ENCODE measurements at places on chromosomes 7 and 10.

GRCh38 chr10:18710201-18710653, 51.0 kb downstream of the ARL5B start:
- DNase-seq = no peak

DNA sequence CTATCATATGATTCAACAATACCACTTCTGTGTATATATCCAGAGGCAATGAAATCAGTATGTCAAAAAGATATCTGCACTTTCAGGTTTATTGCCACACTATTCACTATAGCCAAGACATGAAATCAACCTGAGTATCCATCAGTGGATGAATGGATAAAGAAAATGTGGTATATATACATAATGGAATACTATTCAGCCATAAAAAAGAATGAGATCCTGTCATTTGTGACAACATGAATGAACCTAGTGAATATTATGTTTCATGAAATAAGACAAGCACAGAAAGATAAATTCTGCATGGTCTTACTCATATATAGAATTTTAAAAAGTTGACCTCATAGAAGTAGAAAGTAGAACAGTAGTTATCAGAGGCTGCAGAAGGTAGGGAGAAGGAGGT, 281.1 kb downstream of the BAMBI start:
- DNase-seq = no peak

DNA sequence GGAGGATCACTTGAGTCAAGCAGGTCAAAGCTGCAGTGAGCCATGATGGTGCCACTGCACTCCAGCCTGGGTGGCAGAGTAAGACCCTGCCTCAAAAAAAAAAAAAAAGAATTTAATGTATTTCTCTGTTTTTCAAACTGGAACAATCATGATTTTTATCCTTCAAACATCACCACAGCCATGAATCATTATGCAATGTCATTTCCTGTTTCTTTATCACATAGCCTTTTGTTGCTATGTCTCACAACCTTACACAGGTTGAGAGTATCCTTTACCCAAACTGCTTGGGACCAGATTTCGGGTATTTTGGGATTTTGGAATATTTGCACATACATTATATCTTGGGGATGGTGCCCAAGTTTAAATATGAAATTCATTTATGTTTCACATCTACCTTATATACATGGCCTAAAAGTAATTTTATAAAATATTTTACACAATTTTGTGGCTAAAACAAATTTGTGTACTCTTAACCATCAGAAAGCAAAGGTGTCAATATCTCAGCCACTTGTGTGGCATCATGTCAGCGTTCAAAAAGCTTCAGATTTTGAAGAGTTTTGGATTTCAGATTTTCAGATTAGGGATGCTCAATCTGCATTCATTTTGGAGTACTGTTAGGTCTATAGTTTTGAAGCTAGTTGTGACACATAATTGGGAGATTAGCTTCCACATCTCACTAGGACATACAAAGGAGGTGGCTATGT, 8.2 kb downstream of the NT5C3A start:
- DNase-seq = no peak

DNA sequence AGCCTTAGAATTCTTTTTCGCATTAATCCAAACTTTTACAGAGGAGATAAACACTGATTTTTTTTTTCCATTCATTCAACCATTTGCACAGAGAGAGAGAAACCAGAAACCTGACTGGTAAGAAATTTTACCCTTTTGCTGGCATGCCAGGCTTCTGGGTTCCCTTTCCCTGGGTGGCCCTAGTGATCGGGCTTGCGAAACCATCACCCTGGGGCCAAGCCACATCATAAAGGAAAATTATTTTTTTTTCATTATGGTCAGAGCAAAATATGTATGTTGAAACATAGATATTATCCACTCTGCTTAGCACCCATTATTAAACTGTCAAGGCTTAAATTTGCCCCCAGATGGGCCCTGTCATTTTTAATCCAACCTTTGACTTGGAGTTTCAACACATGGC, 55.4 kb upstream of the INHBA start:
- no peak for DNase-seq

- no peak for DNase-seq
Measured at GRCh38 chr10:35546824-35547225, 58.3 kb upstream of the GJD4 start.

DNA sequence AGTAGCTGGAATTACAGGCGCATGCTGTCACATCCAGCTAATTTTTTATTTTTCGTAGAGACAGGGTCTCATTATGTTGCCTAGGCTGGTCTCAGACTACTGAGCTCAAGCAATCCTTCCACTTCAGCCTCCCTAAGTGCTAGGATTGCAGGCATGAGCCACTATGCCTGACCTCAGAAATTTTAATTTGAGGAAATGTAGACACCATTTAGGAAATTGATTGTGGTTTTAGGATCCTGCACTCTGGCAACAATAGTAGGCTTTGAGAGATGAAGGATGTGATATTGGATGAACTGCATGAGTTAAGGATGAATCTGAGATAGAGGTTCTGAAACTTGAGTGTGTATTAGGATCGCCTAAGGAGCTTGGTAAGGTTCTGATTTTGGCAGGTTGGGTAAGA, 66.5 kb downstream of the PPP1R9A start:
- DNase-seq = no peak

DNA sequence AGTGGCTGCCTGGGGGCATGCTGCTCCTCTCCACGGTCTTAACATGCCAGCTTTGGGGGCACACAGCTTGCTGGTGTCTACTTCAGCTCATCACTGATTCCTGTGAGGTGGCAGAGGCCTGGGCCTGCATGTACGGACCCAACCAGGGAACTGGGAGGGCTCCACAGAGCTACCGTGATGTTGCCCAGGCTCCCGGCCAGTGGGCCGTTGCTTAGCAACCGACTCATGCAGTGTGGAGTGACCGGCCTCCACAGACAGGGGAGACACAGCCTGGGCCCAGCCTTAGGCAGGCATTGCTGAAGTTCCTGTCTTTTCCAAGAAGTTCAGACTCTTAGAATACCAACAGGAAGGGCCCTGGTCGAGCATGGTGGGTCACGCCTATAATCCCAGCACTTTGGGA, 25.8 kb upstream of the SH2B2 start:
- DNase-seq = no peak

GRCh38 chr10:129168660-129169059, 298.4 kb upstream of the MGMT start:
- no peak for DNase-seq

GRCh38 chr10:11238893-11239292, 221.2 kb downstream of the CELF2 start:
- DNase-seq = no peak

DNA sequence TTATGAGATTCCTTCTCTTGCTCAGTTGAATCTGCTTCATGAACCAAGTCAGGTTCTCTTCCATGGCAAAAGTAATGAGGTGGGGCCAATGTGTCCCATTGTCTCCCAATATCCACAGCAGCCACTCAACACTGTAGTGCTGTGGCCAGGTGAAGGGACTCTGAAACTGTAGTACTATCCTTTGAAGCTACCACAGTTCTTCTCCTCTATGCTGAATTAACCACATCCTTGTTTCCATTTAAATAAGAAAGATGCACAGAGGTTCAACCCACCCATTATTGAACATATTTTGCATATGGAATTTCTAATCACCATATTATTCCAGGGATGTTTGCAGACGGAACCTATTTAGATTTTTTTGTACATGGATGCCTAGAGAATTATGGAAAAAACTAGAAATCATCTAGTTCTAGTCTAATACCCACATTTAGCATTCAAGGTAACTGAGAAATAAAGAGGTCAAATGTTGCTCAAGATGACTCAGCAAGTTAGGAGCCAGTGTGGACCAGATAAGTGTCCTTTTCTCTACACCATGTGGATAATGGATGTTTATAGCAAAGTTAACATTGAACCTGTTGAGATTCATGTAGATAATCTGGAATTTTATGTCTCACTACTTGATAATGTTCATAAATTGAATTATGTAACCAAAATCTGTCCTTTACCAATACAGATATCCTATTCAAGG, 64.5 kb downstream of the LRRTM3 start:
- DNase-seq = no peak

GRCh38 chr10:28294809-28295208, 8.1 kb downstream of the MPP7 start:
- no peak for DNase-seq

- no peak for DNase-seq
Measured at GRCh38 chr7:33556472-33556871, 348.9 kb upstream of the BMPER start.

DNA sequence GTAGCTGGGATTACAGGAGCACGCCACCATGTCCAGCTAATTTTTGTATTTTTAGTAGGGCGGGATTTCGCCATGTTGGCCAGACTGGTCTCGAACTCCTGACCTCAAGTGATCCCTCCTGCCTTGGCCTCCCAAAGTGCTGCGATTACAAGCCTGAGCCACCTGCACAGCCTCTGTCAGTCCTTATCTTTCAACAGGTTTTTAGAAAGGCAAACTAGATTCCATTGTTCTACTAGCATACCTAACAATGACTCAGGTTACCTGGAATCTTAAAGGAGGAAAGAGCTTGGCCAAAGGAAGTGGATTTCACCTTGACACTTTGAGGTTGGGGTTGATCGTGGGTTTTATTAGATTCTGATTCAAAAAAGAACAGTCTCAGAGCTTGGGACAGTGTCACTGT, 3.2 kb downstream of the ABCC2 start:
- DNase-seq = no peak

DNA sequence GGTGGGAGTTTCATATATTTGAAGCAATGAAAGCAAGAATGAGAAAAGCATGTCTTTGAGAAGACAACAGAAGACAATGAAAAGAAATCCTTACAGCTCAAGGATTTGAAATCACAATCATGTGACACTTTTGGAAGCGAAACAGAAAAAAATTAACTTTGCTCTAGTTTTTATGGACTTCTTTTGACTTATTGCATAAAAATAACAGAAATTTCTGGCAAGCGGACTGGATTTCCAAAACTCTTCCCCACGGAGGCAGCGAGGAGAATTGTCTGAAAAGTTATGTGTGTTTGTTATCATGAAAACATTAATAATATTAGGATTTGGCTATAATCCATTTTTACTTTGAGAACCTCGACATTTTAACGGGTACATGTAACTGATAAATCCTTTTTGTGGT, 223.3 kb downstream of the LRMDA start:
- DNase-seq = no peak

- no peak for DNase-seq
Measured at GRCh38 chr10:76786504-76787072, 851.0 kb downstream of the KCNMA1 start.

DNA sequence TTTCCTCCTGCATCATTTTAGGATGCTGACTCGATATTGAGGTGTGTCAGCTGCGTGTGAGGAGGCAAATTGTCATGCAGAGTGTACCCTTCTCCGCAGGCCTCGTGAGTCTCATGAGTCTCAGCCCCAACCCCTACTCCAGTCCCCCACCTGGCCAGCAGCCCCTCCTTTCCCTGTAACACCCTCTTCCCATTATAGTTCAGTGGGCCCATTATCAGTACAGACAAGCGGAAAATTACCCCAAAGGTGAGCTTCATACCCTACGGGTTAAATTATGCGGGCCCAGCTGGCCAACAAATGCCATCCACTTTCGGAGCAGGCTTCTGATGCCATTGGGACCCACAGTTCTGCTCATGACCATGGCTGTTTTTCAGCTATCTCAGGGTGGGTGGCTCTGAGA, 25.2 kb downstream of the SFTPD start:
- DNase-seq = no peak

- no peak for DNase-seq
Measured at GRCh38 chr7:126303926-126304325, 948.8 kb downstream of the GRM8 start.

DNA sequence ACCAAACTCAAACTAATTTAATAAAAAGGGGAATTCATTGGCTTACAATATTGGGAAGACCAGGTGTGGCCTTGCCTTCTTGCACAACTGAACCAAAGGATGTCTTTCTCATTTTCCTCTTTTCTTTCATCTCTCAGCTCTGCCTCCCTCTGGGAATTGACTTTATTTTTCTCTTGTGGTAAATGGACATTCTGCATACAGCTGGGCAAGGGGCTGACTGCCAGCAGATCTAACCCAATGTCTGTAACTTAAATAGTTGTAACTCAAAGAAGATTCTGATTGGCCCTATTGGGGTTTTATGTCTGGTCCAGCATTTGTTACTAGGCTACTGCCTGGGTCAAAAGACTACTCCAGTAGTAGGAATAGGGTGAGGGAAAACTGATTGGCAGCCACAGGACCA, 15.3 kb downstream of the PTTG1IP2 start:
- DNase-seq = no peak

GRCh38 chr10:128848810-128849209, 618.2 kb upstream of the MGMT start:
- no peak for DNase-seq

- DNase-seq = no peak
Measured at GRCh38 chr7:123819001-123819400, 26.0 kb upstream of the HYAL4 start.

- DNase-seq = no peak
Measured at GRCh38 chr7:31744294-31744874, 57.4 kb downstream of the PPP1R17 start.

GRCh38 chr10:63798599-63799498, 277.6 kb downstream of the REEP3 start:
- DNase-seq = no peak

Data from activated T-helper 1 cell treated with anti-CD3 and anti-CD28 coated beads, Interleukin-2, amount 50 U/mL, for 16 hours (primary cell).